Activated CD8-positive, alpha-beta memory T cell treated with anti-CD3 and anti-CD28 coated beads for 48 hours (primary cell): ENCODE measurements at places on chromosomes 5 and 9.

GRCh38 chr5:169253071-169253470, 47.9 kb downstream of the SLIT3 start:
- no peak for DNase-seq

GRCh38 chr5:3320317-3320875, 275.2 kb upstream of the IRX1 start:
- DNase-seq = no peak

DNA sequence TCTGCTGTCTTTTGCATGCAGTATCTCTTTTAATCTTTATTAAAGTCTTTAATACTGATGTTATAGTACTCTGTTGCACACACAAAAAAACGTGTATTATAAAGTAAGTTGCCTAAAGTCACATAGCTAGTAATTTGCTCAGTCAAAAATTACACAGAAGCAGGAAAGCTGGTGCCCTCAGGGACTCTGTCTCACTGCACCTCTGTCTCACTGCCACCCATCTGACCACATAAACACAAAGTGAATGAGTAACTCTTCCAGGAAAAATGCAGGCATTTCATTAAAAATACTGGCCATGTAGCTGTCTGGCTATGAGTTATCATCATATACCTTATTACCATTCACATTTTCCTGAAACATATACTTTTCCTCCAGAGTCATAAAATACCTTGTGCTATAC, 591.7 kb downstream of the CSNK1G3 start:
- DNase-seq = no peak

- DNase-seq = no peak
These were observed 349.9 kb downstream of the PIK3R1 start for GRCh38 chr5:68565427-68565826.

DNA sequence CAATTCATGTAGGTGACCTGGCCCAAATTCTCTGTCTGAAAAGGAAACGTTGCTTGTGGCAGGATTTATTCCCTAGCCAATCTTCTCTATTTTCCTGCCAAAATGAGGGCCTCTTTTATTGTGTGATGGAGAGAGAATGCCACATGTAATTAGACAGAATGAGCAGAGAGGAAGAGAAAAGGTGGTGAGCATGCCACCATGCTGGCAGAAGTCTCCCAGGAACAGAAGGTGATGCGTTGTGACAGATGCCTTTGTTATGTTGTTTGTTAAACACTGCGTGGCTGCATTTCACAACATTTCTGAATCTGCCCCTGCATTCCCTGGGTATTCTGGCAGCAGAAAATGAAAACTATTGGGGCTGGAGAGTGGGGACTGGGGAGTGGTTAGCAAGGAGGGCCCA, 577.6 kb downstream of the TLR4 start:
- no peak for DNase-seq

DNA sequence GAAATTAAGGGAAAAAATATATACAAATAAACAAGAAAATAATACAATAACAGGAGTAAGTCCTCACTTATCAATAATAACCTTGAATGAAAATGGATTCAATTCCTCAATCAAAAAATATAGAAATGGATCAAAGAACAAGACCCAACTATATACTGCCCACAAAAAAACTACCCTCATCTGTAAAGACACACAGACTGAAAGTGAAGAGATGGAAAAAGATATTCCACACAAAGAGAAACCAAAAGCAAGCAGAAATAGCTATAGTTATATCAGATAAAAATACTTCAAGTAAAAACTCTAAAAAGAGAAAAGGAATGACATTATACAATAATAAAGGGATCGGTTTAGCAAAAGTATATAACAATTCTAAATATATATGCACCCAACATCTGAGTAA, 66.5 kb downstream of the KIAA0825 start:
- no peak for DNase-seq

DNA sequence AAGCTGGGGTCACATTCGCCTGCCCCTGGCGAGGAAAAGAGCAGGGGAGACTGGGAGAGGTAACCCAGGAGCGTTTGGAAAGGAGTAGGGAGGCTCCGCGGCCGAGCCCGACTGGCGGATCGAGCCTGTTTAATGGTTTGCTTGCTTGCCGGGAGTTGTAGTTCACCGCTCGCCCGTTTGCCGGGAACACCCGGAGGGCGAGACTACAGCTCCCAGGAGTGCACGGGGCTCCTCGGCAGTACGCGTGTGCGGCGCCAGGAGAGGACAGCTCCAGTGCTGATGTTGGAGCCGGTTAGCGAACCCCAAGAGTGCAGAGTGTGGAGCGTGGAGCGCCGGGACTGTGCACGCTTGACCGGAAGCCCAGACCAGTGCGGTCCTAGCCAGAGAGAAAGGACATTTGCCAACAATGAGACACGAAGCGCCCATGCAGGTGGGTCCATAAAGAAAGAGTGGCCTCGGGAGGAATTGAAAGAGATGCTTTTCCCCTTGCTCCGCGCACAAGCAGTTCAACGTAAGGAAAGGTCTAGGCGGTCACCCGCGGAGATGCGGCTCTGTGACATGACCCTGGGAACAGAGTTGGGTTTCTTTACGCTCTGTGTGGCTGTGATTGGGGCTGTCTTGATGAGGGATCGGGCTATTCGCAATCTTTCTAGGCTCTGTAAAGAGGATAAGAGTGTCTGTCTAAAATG, at the start of gene RAB3C:
TSS of gene RAB3C (plus strand) at position 273 of the 689 bp plus-strand sequence. CDS start at position 407, 134 bp downstream.
- DNase-seq = no peak
